ENCODE measurements at places on chromosomes 1 and 21. TPM values are rescaled to one million over a fixed set of nuclear protein-coding genes. Genes with fewer than 3 reads are reported as not detected.

The GJA9 gene
- total RNA-seq, result not detected

The TMPRSS2 gene
- not detected for total RNA-seq

The AQP10 gene
- not detected for total RNA-seq

The BTBD19 gene
- 35.2 TPM for total RNA-seq

The NPR1 gene
- total RNA-seq, result 0.07 TPM

The KCNJ15 gene
- total RNA-seq, result 0.15 TPM

The LCE3E gene
- total RNA-seq, result not detected

The LAX1 gene
- total RNA-seq, result 14.0 TPM

The RGS4 gene
- total RNA-seq, result not detected

The SF3B4 gene
- 75.7 TPM for total RNA-seq

The S100A1 gene
- total RNA-seq, result not detected

The OR2L2 gene
- total RNA-seq, result 0.07 TPM

GRCh38 chr1:68213843-68214242 lies 18.5 kb downstream of the WLS start:
- H3K27ac ChIP-seq, result no peak overlapping the region
- H3K36me3 ChIP-seq, result no peaks in the 10 kb centered on the region
- H3K27me3 ChIP-seq, result no peaks in the 10 kb centered on the region
- no peaks in the 10 kb centered on the region for H3K4me1 ChIP-seq

GRCh38 chr1:228982637-228983036 lies 247.4 kb downstream of the RHOU start:
- no peak overlapping the region for H3K4me3 ChIP-seq
- H3K36me3 ChIP-seq, result no peaks in the 10 kb centered on the region
- no peak for DNase-seq
- no peak overlapping the region for H3K27ac ChIP-seq
- H3K4me1 ChIP-seq, result no peaks in the 10 kb centered on the region

GRCh38 chr21:34806423-34806822 lies 137.6 kb downstream of the CLIC6 start:
- H3K4me1 ChIP-seq, result peaks cover 87% of the 10 kb centered on the region
- H3K4me3 ChIP-seq, result no peak overlapping the region
- H3K27me3 ChIP-seq, result no peaks in the 10 kb centered on the region
- no peak for DNase-seq
- peaks cover 52% of the 10 kb centered on the region for H3K36me3 ChIP-seq
- peak overlapping the region; percentile 16 for H3K27ac ChIP-seq

DNA sequence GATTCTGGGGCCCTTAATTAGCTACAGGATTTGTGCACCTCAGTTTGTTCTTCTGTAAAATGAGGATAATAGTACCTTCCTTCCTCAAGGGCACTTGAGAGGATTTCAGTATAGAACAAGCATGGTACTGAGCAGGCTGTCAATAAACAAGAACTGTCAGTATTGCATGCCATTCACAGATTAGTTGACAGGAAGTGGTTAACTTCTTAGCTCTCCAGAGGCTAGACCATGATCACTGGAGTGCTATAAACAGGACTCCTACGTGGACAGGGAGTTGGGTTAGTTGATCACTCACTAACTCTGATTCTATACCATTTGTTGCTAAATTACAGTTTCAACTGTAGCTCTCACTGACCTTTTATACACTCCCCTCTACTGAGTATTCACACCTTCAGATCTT lies 126.2 kb upstream of the DAB1 start:
- H3K4me3 ChIP-seq, result no peak overlapping the region
- H3K27ac ChIP-seq, result no peak overlapping the region
- DNase-seq, result no peak
- H3K4me1 ChIP-seq, result no peaks in the 10 kb centered on the region
- H3K27me3 ChIP-seq, result no peaks in the 10 kb centered on the region

- H3K36me3 ChIP-seq, result no peaks in the 10 kb centered on the region
- no peaks in the 10 kb centered on the region for H3K4me1 ChIP-seq
- H3K27ac ChIP-seq, result no peak overlapping the region
These were observed 15.6 kb upstream of the SLC45A1 start for GRCh38 chr1:8302081-8302956.

DNA sequence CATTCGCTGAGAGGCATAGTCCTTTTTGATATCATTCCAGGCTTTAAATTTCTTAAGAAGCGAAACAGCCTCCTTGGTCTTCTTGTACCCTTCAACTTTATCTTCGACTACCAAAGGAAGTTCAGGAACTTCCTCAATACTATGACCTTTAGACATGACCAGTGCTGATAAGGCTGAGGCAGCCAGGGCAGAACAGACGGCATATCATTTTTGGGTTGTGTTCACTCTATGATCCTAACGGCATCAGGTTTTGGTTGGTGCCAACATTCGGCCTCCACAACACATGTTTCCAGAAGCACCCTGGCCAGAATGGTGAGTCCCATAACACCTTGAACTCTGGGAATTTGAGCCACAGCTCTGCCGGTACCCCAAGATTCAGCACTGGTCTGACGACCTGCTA lies 31.4 kb upstream of the MYOC start:
- H3K27ac ChIP-seq, result no peak overlapping the region
- H3K27me3 ChIP-seq, result peaks cover 3% of the 10 kb centered on the region
- H3K36me3 ChIP-seq, result no peaks in the 10 kb centered on the region
- DNase-seq, result no peak
- H3K4me3 ChIP-seq, result no peak overlapping the region
- no peaks in the 10 kb centered on the region for H3K4me1 ChIP-seq

- no peak for DNase-seq
- peak overlapping the region; percentile 92 for H3K4me3 ChIP-seq
These were observed 791 bp upstream of the PIK3R3 start for GRCh38 chr1:46133181-46133658.

- H3K27me3 ChIP-seq, result no peaks in the 10 kb centered on the region
- DNase-seq, result no peak
- H3K36me3 ChIP-seq, result peaks cover 20% of the 10 kb centered on the region
- H3K27ac ChIP-seq, result no peak overlapping the region
- H3K4me1 ChIP-seq, result peaks cover 4% of the 10 kb centered on the region
These were observed 99.1 kb downstream of the MT1HL1 start for GRCh38 chr1:236904892-236905741.

- no peak overlapping the region for H3K27ac ChIP-seq
- H3K36me3 ChIP-seq, result no peaks in the 10 kb centered on the region
- DNase-seq, result no peak
These were observed 123.6 kb upstream of the JUN start for GRCh38 chr1:58907398-58907797.

GRCh38 chr1:196723325-196724185 lies 51.1 kb upstream of the CFHR3 start:
- H3K4me3 ChIP-seq, result no peak overlapping the region
- H3K4me1 ChIP-seq, result no peaks in the 10 kb centered on the region
- no peaks in the 10 kb centered on the region for H3K36me3 ChIP-seq
- no peaks in the 10 kb centered on the region for H3K27me3 ChIP-seq

DNA sequence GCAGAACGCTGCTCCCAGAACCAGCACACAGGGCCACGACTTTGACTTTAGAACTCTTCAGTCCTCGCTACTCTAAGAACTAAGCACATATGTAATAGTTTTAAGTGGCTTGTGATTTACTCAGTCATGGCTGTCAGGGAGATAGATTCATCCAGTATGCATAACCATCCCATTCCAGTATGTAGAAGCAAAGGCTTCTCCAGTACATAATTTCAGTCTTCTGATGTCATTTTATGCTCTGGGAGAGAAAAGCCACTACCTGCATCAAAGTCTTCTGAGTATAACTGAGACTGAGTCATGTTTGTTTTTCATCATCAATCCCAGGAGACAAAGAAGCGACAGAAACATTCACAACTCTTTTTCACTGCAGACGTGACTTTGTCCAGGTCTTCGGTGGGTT lies 885.7 kb downstream of the PLA2G4A start:
- no peak overlapping the region for H3K27ac ChIP-seq
- H3K36me3 ChIP-seq, result no peaks in the 10 kb centered on the region
- no peaks in the 10 kb centered on the region for H3K27me3 ChIP-seq
- no peak overlapping the region for H3K4me3 ChIP-seq

GRCh38 chr1:21290546-21290944 lies 282 bp upstream of the ECE1 start:
- H3K4me1 ChIP-seq, result peaks cover 57% of the 10 kb centered on the region
- no peaks in the 10 kb centered on the region for H3K27me3 ChIP-seq
- peak overlapping the region; percentile 99 for H3K27ac ChIP-seq
- peak overlapping the region; percentile 89 for H3K4me3 ChIP-seq
- H3K36me3 ChIP-seq, result peaks cover 22% of the 10 kb centered on the region

GRCh38 chr1:29032841-29033240 lies 90.9 kb downstream of the TMEM200B start:
- no peak overlapping the region for H3K27ac ChIP-seq
- DNase-seq, result no peak
- peaks cover 10% of the 10 kb centered on the region for H3K36me3 ChIP-seq
- H3K27me3 ChIP-seq, result no peaks in the 10 kb centered on the region
- H3K4me1 ChIP-seq, result no peaks in the 10 kb centered on the region
- no peak overlapping the region for H3K4me3 ChIP-seq

GRCh38 chr1:68173283-68173935 lies 58.9 kb downstream of the WLS start:
- no peak overlapping the region for H3K27ac ChIP-seq
- H3K4me3 ChIP-seq, result no peak overlapping the region
- DNase-seq, result no peak
- H3K4me1 ChIP-seq, result no peaks in the 10 kb centered on the region
- H3K27me3 ChIP-seq, result no peaks in the 10 kb centered on the region

DNA sequence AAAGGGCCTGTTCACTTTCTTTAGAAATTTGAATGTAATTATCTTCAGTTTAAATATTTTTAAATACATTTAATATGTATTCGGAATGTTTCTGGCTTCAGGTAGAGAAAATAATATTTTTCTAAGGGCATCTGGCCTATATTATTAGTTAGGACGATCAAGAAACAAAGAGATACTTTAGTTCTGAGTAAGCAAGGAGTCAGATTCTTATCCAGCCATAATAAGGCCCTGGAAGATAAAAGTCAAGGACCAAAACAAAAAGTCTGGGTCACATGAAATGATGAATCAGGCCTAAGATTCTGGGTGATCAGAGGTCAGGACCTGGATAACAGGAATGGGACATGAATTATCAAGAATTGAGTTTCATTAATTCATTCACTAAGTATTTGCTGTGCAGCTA lies 6.3 kb downstream of the PHC2 start:
- no peak overlapping the region for H3K4me3 ChIP-seq
- no peaks in the 10 kb centered on the region for H3K36me3 ChIP-seq
- H3K27me3 ChIP-seq, result peaks cover 17% of the 10 kb centered on the region
- H3K27ac ChIP-seq, result no peak overlapping the region
- peaks cover 8% of the 10 kb centered on the region for H3K4me1 ChIP-seq
- DNase-seq, result no peak

DNA sequence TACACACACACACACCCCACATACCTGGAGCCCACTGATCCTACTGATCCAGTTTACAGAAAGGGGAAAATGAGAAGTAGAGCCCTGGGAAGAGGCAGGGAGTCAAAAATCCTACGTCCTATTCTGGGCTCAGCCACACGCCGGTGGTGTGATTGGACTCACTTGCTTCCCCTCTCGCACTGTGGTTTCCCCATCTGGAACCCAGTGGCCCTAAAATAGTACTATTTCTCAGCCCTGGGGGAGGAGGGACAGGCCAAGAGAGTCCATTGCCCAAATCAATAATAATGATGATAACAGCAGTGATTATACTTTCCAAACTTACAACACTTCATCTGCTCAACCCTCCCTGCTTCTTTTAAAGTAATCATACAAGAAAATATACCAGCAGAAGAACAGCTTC lies 2.9 kb upstream of the PIGR start:
- peaks cover 9% of the 10 kb centered on the region for H3K27me3 ChIP-seq
- H3K4me3 ChIP-seq, result no peak overlapping the region
- no peaks in the 10 kb centered on the region for H3K36me3 ChIP-seq
- H3K27ac ChIP-seq, result no peak overlapping the region
- no peaks in the 10 kb centered on the region for H3K4me1 ChIP-seq
- DNase-seq, result no peak

GRCh38 chr1:30684881-30685795 lies 38.2 kb downstream of the MATN1 start:
- no peak overlapping the region for H3K4me3 ChIP-seq
- peaks cover 2% of the 10 kb centered on the region for H3K4me1 ChIP-seq
- no peak overlapping the region for H3K27ac ChIP-seq
- peak; percentile 19 for DNase-seq
- H3K36me3 ChIP-seq, result no peaks in the 10 kb centered on the region

- no peaks in the 10 kb centered on the region for H3K36me3 ChIP-seq
- no peaks in the 10 kb centered on the region for H3K27me3 ChIP-seq
- H3K27ac ChIP-seq, result no peak overlapping the region
- H3K4me1 ChIP-seq, result no peaks in the 10 kb centered on the region
- DNase-seq, result no peak
These were observed 849.4 kb upstream of the ADAMTS5 start for GRCh38 chr21:27816301-27816700.

- no peaks in the 10 kb centered on the region for H3K27me3 ChIP-seq
- peak; percentile 46 for DNase-seq
- peak overlapping the region; percentile 89 for H3K4me3 ChIP-seq
- H3K36me3 ChIP-seq, result peaks cover 57% of the 10 kb centered on the region
- peak overlapping the region; percentile 91 for H3K27ac ChIP-seq
These were observed 602 bp downstream of the SH3BGRL3 start for GRCh38 chr1:26280333-26281042.

DNA sequence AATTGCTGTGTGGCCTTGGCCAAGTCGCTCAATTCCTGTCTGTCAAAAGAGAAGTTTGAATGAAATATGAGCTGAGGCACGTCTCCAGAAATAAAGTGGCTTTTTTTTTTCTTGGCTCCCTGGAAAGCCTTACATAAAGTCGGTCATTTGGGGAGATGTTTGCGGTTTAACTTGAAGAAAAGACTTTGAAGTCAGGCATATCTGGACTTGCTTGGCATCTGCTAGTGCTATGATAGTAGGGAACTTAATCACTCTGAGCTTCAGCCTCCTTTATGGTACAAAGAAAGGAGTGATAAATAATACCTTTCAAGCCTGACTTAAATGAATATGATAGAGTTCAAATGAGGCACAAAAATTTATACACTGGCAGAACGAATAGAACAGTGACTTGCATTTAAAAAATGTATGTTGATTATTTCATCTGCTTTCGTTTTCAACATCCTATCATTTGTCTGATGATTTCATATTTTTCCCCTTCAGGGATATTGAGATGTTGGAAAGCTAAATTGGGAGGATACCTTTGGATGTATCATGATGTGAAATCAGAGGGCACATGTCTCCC lies 60.2 kb downstream of the FASLG start:
- H3K36me3 ChIP-seq, result peaks cover 1% of the 10 kb centered on the region
- no peaks in the 10 kb centered on the region for H3K27me3 ChIP-seq
- peaks cover 37% of the 10 kb centered on the region for H3K4me1 ChIP-seq
- DNase-seq, result no peak
- no peak overlapping the region for H3K27ac ChIP-seq

DNA sequence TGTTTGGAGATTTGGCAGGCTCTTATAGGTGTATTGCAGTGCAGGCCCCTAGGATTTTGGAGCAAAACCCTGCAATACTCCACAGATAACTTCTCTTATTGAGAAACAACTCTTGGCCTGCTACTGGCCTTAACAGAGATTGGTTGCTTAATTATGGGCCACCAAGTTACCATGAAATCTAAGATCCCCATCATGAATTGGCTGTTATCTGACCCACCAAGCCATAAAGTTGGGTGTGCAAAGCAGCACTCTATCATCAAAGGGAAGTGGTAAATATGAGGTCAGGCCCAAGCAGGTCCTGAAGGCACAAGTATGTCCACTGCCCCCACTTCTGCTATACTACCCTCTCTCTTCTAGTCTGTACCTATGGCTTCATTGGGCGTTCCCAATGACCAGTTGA lies 130.0 kb upstream of the TNFSF4 start:
- no peak overlapping the region for H3K27ac ChIP-seq
- no peaks in the 10 kb centered on the region for H3K27me3 ChIP-seq
- peaks cover 7% of the 10 kb centered on the region for H3K4me1 ChIP-seq
- no peak overlapping the region for H3K4me3 ChIP-seq
- no peaks in the 10 kb centered on the region for H3K36me3 ChIP-seq

GRCh38 chr1:202105571-202106339 lies 17.0 kb upstream of the GPR37L1 start:
- DNase-seq, result no peak
- no peak overlapping the region for H3K4me3 ChIP-seq
- H3K4me1 ChIP-seq, result no peaks in the 10 kb centered on the region
- peaks cover 2% of the 10 kb centered on the region for H3K27me3 ChIP-seq
- no peak overlapping the region for H3K27ac ChIP-seq

Data from activated CD4-positive, alpha-beta memory T cell treated with anti-CD3 and anti-CD28 coated beads for 36 hours (primary cell).